Skin of body (tissue), 3 donors: ENCODE measurements at places on chromosomes 11 and 22. TPM values are rescaled to one million over a fixed set of nuclear protein-coding genes. Genes with fewer than 3 reads are reported as not detected.

Gene UBQLN3
- 0.49 TPM for total RNA-seq

DNA sequence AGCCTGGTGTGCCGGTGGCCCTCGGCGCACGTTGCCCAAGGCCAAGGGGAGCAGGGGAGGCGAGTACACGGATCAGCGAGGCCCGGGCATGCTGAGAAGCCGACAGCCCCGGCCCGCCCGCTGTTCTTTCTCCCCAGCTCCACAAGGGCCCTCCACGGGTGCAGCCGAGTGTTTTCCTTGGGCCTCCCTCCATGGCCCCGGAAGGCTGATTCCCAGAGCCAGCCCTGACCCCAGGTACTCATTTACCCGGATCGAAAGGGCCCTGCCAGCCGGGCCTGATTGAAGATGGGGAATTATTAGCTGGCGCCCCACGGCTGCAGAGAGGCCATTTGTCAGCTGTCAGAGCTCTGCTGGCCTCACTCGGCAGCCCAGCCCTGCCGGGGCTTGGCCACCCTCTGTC, 53.1 kb downstream of the WNT7B start:
- DNase-seq, result no peak

- no peak for DNase-seq
Observed at GRCh38 chr11:66226101-66226500, 42.3 kb upstream of the RAB1B start.

- no peak for DNase-seq
Observed at GRCh38 chr11:8531312-8531711, 62.7 kb downstream of the STK33 start.
